ENCODE measurements at places on chromosomes 16 and 17.

DNA sequence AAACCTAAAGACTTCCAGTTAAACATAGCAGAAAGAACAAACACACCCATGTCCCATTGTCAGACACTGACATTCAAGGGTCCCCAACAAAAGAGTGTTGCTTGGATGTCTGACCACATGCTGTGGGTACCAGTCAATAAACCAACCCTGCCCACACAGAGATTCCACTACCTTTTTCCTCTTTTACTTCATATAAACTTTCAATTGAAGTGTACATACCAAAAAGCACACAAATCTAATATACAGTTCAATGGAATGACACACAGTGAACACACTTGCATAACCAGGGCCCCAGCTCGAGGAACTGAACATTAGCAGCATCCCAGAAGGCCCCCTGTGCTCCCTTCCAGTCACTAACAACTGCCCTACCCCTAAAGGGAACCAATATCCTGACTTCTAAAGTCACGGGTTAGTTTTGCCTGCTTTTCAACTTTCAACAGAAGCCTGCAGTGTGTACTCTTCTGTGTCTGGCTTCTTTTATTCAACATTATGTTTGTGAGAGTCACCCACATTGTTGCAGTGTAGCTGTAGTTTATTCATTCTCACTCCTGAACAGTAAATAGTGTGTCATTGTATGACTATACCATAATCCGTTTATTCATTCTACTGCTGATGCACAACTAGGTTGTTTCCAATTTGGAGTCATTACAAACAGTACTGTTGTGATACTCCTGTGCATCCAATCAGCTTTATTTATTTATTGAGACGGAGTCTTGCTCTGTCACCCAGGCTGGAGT, 18.0 kb downstream of the CFDP1 start:
- DNase-seq: no peak

DNA sequence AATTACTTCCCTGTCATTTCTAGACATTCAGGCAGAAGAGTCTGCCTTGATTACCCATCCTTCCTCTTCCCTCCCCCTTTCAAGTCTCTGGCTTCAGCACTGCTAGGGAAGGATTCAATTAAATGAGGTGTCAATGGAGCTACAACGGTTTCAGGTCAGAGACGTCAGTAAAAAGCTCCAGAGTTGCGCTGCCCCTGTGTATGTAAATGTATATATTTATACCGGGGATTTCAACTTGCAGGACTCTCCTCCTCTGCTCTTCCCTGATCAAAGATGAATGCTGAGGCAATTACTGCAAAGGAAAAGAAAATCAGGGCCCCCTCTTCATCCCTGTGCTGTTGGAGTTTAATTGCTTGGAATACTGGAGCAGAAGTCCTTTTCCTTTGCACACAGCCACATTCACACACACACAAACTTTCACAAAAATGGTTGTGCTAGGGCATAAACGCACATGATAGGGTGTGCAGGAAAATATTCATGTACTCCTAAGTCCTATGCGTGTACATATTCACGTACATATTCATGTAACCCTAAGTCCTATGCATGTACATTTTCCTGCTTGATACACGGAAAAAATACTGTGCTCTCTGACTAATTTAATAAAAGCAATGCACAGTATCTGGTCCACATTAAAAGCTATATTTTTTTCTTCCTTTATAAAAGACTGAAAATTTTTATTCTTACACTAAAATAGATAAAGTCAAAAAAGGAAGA, 129.7 kb upstream of the PMFBP1 start:
- DNase-seq: no peak

DNA sequence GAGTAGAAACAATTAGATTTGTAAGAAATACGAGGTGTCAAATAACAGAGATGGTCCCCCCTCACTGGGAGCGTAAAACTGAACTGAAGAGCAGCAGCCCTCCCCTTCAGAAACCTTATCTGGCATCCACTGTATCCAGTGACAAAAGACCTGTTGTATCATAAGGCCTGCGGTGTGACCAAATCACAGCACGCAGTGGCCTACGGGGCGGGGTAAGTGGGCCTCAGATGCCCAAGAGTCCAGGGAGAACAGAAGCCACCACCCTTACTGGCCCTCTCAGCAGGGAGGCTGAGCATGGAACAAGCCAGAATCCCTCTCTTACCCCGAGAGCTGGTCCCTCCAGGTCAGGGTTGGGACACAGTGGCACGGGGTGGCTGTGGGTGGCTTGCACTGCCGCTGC, 5.5 kb downstream of the JMJD6 start:
- no peak for DNase-seq

GRCh38 chr17:6558276-6558675, 1.9 kb upstream of the PITPNM3 start:
- DNase-seq: no peak

GRCh38 chr17:42404326-42405055, 16.2 kb upstream of the STAT3 start:
- DNase-seq: no peak

- no peak for DNase-seq
These were observed at the start of gene RAP1GAP2 for GRCh38 chr17:2796164-2797125. Gene RAP1GAP2 (plus strand): TSS chr17:2796438. CDS start chr17:2796528, 90 bp downstream.
